ENCODE measurements at places on chromosomes 7 and 10. TPM values are rescaled to one million over a fixed set of nuclear protein-coding genes. Genes with fewer than 3 reads are reported as not detected.

DNA sequence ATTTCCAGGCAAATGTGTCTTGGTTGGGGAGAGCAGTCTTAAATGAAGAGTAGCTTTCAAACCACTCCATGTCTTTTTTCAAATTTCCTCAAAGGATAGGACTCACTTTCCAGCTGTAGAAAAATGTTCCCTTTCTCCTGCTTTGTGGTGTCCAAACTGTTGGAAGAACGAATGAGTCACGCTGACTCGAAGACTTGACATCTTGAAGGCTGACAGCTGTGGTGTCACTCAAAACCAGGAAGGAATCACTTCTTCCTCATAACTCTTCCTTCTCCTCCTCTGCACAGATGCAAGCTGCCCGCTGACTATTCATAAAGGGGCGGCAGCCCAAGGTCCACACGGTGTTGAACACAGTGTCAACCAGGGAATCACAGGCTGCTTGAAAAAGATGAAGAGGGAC is 19.2 kb downstream of the PLA2G12B start:
- DNase-seq, result no peak

- DNase-seq, result no peak
These were observed 50.0 kb upstream of the KMT2E start for GRCh38 chr7:104963991-104964385.

GRCh38 chr7:55180963-55181542 is 162.2 kb downstream of the EGFR start:
- no peak for DNase-seq

- no peak for DNase-seq
These were observed 79.4 kb upstream of the PRR15 start for GRCh38 chr7:29484280-29484679.

DNA sequence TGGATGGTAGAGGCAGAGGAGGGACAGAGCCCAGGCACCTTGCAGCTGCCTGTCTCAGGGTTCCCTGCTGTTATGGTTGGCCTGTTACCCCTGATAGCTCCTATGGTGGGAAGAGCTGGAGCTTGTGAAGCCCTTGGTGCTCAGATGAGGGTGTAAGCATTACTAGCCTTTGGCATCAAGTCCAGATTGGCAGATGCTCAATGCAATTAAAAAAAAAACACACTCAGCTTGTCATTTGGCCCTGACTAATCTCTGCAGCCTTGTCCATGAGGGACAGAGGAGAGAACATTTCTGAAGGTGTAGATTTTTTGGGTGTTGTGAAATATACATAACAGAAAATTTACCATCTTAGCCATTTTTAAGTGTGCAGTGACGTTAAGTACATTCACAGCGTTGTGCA is 86.3 kb downstream of the PLPP4 start:
- no peak for DNase-seq

- DNase-seq, result no peak
These were observed 225.9 kb downstream of the EMX2 start for GRCh38 chr10:117768333-117769042.

DNA sequence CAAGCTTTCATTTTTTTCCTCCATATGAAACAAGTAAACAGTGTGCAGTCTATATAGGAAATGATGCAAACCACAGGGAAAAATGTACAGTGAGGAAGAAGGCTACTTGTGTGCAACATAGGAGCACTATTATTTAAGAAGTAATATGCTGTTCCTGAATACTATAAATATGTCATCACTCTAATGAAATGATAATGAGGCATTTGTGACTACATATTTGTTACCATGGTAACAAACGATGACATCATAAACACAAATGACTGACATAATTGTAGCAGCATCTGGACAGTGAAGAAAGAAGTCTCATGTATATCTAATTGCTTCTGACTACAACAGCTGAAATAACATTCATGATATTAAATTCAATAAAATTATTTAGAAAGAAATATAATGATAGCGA is 164.8 kb downstream of the C7orf25 start:
- DNase-seq, result no peak

DNA sequence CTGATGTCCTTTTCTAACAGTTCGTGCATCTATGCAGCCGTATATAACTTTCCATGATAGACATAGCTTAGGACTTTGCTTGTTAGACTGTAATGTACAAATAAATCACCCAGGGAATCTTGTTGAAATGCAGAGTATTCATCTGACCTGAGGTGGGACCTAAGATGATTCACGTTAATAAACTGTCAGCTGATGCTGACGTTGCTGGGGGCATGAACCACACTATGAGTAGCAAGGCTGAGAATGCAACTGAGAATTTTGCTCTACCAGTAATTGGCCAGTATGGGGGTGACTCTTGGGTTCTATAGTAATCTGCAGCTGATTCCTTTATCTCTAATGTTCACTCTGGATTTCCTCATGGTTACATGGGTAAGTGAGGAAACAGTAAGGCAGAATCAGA is 130.1 kb upstream of the MALRD1 start:
- no peak for DNase-seq

DNA sequence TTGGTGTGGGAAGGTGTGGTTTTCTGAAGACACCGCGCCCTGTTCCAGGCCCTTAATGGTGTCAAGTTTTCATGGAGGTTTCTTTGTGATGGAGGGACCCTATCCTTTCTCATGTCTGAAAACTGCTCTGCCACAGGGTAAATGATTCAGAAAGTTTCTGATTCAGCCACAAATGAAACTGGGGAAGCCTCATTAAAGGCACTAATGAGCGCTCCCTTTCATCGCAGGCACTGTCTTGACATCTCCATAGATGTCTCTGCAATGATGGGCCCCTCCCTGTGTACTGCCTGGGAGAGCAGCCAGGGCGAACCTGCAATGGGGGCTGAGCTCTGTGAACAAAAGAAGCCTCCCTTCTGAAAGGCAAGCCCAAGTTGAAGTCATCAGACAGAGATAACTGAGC is 355.3 kb downstream of the PRPF18 start:
- DNase-seq, result no peak

SBDS gene
- total RNA-seq, result 128 TPM

PRTFDC1 gene
- 3.8 TPM for total RNA-seq

WDR11 gene
- 60.8 TPM for total RNA-seq
